Chondrocyte (in vitro differentiated cells): ENCODE measurements at places on chromosomes 11 and 22. TPM values are rescaled to one million over a fixed set of nuclear protein-coding genes. Genes with fewer than 3 reads are reported as not detected.

DNA sequence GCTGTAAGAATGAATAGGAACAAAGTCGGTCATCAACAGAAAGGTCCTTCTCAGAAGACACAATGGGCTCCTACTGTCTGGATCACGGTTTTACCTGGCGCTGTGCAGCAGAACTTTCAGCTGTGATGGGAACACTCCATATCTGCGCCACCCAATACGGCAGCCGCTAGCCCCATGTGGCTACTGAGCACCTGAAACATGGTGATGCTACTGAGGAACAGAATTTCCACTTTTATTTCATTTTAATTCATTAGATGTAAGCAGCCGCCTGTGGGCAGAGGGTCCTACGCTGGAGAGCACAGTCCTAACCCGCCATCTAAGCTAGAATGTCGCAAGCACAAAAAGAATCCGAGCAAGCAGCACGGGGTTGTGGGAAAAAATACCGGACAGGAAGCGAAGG, 2.7 kb downstream of the SULT4A1 start:
- DNase-seq, result peak; percentile 30

- no peak for DNase-seq
Observed at GRCh38 chr11:124879493-124880289, 14.5 kb downstream of the ROBO3 start.

- DNase-seq, result no peak
Observed at GRCh38 chr11:60658409-60658808, 41.0 kb upstream of the MS4A8 start.

DNA sequence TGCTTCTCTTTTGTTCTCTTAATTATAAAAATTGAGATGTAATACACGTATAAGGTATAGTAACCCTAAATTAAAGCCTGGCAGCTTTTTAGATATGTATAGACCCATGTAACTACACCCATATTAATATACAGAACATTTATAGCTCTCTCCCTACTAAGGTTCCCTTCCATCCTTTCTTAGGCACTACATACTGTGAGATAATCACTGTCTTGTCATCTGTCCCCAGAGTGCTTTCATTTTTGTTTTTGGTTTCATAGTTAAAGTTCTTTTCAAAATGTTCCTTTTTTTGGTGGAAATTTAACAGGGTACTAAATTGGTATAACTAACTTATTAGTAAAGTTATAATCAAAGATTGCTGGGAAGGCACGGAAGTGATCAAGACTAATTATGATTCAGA, 49.2 kb downstream of the MTMR3 start:
- no peak for DNase-seq

DNA sequence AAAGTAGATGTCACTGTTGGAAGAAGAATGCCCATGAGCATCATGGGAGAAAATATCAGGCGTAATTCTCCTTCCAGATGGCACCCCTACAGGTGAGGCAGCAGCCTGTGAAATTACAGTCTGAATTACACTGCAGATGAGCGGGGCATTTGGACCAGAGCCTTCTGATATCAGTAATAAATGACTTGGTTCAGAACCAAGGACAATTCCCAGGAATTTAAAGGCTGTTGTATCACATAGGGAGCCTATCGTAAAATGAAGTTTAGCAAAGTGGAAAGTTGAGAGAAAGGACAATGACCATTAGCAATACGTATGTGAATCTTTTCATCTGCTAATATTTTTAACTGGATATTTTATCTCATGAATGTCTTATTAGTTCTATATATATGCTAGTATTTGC, 61.3 kb downstream of the PRMT3 start:
- no peak for DNase-seq

GRCh38 chr11:134836561-134836960, 424.5 kb upstream of the B3GAT1 start:
- no peak for DNase-seq

DNA sequence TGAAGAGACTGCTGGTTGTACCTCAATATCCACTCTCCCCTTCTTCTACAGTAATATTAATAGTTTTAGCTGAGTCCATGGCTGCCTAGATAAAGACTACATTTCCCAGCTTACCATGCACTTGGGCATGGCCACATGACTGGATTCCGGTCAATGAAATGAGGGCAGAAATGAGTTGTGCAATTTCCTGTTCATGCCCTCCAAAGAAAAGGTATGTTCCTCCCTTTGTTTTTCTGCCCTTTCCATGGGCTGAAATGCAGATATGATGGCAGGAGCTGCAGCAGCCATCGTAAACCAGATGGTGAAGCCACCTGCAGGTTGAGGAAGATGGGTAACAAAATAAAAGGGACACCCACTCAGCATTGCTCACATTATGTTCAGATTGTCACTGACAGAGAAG, 15.3 kb upstream of the ELFN2 start:
- DNase-seq, result no peak

DNA sequence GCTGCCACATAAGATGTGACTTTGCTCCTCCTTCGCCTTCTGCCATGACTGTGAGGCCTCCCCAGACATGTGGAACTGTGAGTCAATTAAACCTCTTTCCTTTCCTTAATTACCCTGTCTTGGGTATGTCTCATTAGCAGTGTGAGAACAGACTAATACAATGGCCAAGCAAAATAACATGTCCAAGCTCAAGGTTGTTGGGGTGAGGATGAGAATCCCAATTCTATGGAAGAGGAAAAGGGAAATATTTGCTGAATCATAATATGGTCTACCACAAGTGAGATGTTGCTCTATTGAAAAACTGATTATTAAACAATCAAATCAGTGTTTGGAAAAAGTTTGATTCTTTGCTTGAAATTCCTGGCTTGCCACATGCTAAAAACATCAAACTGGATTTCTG, 48.7 kb upstream of the LRRC4C start:
- DNase-seq, result no peak

- no peak for DNase-seq
Observed at GRCh38 chr11:16804104-16804947, 65.9 kb downstream of the C11orf58 start.

- no peak for DNase-seq
Observed at GRCh38 chr22:49503321-49503720, 324.4 kb downstream of the BRD1 start.

DNA sequence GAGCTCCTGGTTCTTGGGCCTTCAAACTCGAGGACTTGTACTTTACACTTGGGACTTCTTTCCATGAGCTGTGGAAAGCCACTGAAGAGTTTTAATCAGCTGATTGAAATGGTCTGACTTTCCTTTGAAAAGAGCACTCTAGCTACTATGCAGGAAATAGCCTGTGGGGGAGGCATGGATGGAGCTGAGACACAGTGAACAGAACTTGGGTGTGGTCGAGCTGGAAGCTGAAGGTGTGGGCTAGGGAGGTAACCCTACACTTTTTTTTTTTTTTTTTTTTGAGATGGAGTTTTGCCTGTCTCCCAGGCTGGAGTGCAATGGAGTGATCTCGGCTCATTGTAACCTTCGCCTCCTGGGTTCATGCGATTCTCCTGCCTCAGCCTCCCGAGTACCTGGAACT, 17.5 kb upstream of the CAPRIN1 start:
- DNase-seq, result no peak

DNA sequence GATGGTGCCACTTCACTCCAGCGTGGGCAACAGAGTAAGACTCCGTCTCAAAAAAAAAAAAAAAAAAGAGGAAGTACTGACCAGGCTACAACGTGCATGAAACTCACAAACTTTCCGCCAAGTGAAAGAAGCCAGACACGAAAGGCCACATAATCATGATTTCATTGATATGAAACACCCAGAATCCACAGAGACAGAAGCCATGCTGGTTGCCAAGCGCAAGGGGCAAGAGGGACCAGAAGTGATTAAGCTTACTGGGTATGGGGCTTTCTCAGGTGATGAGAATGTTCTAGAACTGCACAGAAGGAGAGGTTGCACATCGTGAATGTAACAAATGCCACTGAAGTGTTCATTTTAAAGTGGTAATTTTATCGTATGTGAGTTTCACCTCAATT, 60.9 kb downstream of the CELSR1 start:
- DNase-seq, result no peak

DNA sequence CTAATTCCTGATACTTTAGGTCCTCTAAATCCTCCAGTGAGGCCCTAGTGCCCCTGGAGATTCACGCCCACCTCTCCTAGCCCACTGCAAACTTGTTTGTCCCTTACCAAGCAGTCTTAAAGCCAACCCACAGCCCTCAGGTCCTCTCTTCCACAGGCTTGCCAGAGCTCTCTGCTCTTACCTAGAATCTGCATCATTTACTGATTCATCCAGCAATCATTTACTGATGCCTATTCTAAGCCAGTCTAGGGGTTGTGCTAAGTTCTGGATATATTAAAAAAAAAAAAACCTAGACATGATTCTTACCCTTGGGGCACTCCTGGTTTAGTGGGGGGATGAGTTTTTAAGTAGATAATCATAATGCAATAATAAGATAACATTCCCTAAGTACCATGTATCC, 43.0 kb upstream of the PLET1 start:
- DNase-seq, result no peak

DNA sequence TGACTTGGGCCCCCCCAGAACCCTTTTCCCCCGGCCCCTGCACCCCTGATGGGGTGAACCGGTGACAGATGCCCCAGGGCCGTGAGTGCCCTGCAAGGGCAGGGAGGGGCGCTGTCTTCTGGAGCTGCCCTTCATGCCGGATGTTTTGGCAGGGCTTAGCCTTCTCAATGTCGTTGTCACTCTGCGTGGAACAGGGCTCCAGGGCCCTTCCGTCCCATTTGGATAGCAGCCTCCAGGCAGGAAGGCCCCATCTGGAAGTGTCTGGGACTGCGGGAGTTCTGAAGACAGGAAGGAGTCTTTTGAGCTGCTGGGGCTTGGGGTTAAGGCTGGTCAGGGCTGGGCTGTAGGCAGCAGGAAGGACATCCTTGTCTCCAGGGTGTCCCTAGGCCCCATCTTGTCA, 4.6 kb downstream of the FRMD8 start:
- no peak for DNase-seq

DNA sequence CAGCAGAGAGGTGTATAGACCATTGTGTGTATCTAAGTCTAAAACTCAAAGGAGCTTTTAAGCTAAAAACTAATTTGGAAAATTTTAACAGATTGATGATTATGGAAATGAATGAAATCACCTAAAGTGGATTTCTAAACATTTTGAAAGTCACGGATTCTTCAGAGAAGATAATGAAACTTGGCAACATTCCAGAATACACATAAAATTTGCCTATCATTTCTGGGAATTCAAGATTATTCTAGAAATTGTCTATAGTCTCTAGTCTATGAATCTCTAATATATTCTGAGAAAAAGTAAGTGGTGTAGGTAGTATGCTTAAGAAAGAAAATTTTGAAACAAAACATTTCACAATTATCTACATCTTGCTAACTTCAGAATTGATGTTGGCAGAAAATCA, 1117.9 kb upstream of the CNTN5 start:
- no peak for DNase-seq

DNA sequence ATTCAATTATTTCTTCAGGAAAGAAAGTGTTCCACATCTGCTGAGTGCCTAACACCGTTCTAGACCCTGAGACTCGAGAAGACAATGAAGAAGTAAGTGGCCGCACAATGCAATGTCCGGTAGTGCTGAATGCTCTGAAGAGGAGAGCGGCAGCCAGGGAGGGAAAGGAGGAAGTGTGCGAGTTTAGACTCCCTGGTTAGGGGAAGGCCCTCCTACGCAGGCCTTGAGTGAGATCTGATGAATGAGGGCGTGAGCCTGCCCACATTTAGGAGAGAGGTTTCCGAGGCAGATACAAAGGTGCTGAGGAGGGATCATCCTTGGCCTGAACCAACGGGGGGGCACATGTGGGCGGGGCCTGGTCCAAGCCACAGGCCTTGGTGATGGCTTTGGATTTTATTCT, 558.6 kb downstream of the NTM start:
- DNase-seq, result no peak

DNA sequence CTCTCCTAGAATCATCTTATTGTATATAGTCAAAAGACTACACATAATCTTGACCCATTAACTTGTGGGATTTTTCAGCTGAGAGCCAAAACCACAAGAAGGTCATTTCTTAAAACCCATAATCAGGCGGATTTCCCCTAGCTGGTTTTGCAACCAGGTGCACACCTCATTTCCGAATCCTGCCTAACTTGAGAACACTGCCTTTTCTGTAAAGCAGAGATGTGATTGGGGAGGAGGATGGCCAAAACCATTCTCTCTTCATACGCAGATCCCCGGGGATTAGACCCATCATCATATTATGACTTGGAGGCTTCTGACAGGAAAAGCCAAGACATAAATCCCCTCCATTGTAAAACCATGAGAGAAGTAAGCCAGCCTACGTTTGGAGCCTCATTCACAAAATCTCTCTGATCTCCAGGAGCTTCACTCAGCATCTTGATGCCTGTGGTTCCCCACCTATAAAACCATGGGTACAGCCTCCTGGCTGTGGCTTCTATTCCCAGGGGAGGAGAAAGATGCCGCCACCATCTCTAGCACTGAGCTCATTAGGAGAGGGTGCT, 191.3 kb downstream of the KIF18A start:
- DNase-seq, result no peak

GRCh38 chr11:35994421-35994820, 50.6 kb downstream of the LDLRAD3 start:
- no peak for DNase-seq

DNA sequence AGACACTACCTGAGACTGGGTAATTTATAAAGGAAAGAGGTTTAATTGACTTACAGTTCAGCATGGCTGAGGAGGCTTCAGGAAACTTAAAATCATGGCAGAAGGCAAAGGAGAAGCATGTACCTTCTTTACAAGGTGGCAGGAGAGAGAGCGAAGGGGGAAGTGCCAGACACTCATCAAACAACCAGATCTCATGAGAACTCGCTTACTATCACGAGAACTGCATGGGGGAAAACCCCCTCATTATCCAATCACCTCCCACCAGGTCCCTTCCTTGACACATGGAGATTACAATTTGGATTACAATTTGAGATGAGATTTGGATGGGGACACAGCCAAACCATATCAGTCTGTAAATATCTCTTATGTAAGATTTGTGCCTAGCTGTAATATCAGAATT, 50.9 kb upstream of the ATXN10 start:
- no peak for DNase-seq

The ACR gene
- total RNA-seq, result 0.45 to 0.74 TPM (median 0.63 TPM) in 3 replicates

The PICK1 gene
- total RNA-seq, result 13.5 to 22.6 TPM (median 19.1 TPM) in 3 replicates

The TRIM49C gene
- not detected in 3 replicates for total RNA-seq

The PIWIL4 gene
- total RNA-seq, result 2.4 to 2.6 TPM (median 2.5 TPM) in 3 replicates

The FAM111B gene
- total RNA-seq, result 1.3 to 7.6 TPM (median 1.6 TPM) in 3 replicates

The SAA2 gene
- not detected in 3 replicates for total RNA-seq

The HEPHL1 gene
- not detected in 3 replicates for total RNA-seq

The YPEL4 gene
- 0.41 TPM in 1 of 3 replicates, not detected in the others for total RNA-seq

The SLC5A1 gene
- 0.23 TPM in 1 of 3 replicates, not detected in the others for total RNA-seq

The RSF1 gene
- 61.3 to 65.0 TPM (median 64.2 TPM) in 3 replicates for total RNA-seq
